ENCODE measurements at places on chromosomes 3 and 15.

- no peak for DNase-seq
These were observed 340.6 kb downstream of the SOX2 start for GRCh38 chr3:182052332-182052731.

GRCh38 chr3:158434412-158435038 lies 136.5 kb upstream of the MLF1 start:
- no peak for DNase-seq

GRCh38 chr15:100054539-100054938 lies 287.2 kb downstream of the ADAMTS17 start:
- no peak for DNase-seq

DNA sequence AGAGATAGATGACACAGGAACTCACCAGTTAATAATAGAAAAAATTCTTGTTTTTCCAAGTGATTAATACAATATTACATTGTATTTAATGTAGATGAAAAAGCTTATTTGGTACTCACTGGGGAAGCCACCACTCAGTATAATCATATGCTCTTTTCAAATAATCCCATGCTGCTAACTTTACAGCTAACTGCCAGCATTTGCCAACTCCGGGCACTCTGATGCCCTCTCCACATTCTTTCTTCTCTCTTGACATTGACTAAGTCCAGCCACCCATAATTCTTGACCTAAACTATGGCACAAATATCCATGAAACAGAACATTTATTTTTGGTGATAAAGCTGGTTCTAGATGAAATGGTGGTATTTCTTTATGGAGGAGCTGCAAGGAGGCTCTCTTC lies 384.9 kb downstream of the ZBTB20 start:
- no peak for DNase-seq

GRCh38 chr15:96304839-96305238 lies 25.7 kb upstream of the NR2F2 start:
- DNase-seq = no peak

GRCh38 chr15:92037491-92037890 lies 184.0 kb downstream of the SLCO3A1 start:
- no peak for DNase-seq

DNA sequence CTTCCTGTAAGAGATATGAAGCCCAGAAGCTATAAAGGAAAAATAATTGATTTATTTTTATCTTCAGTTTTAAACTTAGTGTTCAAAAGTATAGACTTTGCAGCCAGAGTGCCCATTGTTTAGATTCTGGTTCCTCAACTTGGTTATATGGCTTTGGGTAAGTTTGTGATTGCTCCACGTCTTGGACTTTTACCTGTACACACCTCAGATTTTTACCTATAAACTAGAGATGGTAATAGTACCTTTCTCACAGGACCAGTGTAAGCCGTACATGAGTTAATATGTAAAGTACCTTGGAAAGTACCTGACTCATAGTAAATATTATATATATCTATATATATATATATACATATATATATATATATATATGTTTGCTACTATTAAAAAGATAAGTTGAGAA lies 283.8 kb downstream of the RAP2B start:
- DNase-seq = no peak

DNA sequence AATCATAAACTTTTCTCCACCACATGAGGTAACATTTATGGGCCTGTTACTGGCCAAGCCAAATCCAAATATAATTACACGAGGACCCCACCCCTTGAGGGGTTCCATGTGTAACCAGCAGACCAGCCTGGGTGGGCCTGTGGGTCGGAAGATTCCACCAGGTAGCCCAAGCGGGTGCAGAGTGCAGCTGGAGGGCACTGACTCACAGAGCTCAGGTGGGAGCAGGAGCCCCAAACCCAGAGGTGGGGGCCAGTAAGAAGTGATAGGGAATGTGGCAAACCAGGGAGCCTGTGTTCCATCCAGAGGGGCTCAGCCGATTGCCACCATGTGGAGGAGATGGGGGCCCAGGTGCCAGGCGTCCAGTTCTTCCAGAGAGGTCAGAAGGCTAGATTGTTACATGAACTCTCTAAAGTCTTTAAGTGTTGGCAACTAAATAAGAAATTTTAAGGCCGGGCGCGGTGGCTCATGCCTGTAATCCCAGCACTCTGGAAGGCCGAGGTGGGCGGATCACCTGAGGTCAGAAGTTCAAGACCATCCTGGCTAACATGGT lies 2.6 kb downstream of the GP9 start:
- DNase-seq = no peak

DNA sequence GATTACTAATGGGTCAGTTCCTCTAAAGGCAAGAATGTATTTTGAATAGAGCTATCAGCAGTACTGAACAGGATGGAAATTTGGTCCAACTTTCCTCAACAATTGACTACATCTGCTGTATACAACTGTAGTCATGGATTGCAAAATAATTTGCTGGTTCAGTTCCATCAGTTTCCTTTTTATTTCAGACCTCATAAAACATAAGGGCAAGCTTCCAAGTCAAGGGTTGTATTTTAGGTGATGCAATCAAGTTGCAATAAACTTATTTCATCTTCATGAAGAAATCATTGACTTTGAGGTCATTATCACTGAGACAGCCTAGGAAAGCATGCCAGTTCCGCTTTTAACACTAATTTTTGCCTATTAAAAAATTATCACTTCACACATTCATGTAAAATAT lies 90.4 kb upstream of the TSEN2 start:
- DNase-seq = no peak

- DNase-seq = no peak
These were observed 71.3 kb upstream of the CORO2B start for GRCh38 chr15:68507447-68507846.

GRCh38 chr15:57784081-57784511 lies 77.6 kb downstream of the POLR2M start:
- DNase-seq = no peak

DNA sequence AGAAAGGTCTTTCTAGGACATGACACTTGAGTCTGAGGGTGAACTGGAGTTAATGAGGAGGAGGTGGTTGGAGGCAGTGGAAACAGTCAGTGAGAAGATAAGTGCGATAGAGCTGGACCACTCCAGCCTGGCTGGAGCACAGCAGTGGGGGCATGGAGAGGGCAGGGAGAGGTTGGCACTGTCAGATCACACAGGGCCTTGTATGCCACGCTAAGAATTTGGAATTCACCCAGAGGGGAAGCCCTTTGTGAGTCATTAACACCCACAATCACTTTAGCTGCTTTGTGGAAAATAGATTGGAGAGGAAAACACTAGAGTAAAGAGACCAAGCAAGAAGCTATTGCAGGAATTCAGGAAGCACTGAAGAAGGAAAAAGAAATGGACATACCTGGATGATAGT lies 83.3 kb downstream of the ZNF621 start:
- DNase-seq = no peak

DNA sequence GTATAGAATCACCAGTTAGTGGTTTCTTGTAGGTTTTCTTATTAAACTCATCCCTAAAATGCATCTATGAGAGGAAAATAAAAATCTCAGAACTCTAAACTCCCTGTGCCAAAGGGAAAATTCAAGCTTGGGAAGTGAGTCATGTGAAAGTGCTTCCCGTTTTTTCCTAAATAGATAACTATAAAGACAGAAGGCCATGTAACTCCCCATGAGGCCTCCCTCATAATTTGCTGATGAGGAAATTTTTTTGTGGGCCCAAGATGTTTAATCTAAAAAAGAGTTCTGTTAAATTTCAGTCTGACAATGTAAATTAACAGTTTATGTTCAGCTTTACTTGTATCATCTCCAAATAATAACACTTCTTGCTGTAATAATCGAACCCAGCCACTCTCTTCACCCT lies 1273.9 kb downstream of the OTOL1 start:
- no peak for DNase-seq

- DNase-seq = no peak
These were observed 16.7 kb downstream of the MIX23 start for GRCh38 chr3:122366379-122366749.

DNA sequence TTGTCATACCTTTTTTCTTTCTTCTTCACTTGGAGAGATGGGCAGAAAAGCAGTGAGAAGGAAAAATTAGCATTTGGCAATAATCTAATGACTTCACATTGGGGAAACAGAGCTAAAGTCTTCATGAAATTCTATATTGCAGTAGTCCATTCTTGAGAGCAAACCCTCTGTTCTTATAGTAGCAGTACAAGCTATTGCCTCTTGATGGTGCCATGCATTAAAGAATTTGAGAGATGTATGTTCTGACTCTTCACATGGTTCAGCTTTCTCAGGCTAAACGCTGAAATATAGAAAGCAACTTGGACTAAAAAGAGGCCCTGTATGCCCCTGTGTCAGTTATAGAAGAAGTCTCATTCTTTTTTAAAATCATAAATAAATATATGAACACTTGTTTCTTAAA lies 36.0 kb downstream of the PHLDB2 start:
- no peak for DNase-seq

Data from stimulated activated CD4-positive, alpha-beta T cell treated with anti-CD3 and anti-CD28 coated beads, Interleukin-1b, Interleukin-23, amount 100 ng/mL, for 24 hours (primary cell).